ENCODE measurements at places on chromosomes 3 and 15.

GRCh38 chr15:88631464-88632028 is 7.3 kb upstream of the ISG20 start:
- no peak for DNase-seq

- DNase-seq, result no peak
Observed at GRCh38 chr3:171548917-171549316, 88.7 kb upstream of the TNIK start.

DNA sequence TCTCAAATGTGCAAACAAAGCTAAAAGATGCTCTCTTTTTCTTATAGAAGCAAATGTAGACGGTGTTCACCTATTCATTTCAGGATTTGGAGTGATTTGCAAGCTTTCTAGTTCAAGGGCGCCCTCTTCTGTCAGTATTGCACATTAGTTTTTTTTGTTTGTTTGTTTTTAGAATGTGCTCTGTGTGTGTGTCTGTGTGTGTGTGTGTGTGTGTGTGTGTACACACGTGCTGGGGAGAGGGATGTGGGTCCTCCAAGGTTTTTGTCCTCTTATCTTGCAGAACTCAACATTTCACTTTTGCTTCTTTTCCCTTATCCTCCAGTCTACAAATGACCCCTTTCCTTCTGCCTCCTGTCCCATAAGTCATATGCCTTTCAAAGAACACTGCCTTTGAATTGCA is 23.5 kb downstream of the DNAH1 start:
- no peak for DNase-seq

DNA sequence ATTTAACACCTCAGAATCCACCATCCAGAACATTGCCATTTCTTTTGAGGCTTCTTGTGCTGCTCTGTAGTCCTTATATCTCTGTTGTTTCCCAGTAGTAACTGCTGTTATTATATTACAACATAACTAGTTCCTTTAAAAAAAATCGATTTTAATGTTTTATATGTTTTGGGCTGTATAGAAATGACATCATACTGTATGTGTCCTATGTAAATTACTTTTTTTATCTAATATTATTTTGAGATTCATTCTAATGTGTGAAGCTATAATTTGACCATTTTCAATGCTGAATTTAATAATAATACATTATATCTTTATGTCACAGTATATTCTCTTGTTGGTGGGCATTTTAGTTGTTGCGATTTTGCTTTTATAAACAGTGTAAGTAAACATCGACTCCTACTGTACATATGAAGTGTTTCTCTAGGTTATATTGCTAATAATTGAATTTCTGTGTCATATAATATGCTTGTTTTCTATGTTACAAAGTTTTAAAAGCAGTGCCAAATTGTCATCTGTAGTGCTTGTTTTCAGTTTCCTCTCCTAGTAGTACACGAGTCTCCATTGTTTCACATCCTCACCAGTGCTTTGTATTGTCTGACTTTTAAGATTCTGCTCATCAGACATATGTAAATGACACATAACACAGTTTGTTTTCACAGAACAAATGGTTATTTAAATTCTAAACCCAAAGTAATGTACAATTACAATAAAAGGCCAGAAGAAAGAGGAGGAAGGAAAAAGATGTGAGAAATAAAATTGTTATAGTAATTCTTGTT is 172.0 kb upstream of the LRRFIP2 start:
- DNase-seq, result no peak

DNA sequence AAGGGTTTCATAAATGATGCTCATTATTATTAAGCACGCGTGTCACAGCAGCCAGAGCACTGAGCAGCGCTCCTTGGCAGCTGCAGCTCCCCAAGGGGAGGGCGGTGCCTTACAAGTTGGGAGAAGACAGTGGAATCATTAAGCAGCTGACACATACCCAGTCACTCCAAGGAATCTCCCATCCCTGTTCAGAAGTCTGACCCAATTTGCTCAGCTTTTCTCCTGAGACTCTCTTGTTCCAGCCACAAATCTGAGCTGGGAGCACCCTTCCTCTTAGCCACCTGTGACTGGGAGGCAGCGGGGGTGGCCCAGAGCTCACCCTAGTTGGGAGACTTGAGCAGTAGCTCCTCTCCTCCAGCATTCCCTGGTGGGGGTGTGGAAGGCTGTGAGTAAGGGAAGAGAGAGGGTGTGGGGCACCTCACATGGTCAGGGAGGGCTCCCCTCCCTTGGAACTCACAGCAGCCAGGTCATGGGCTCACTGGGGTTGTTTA is 64.3 kb downstream of the DUT start:
- peak; percentile 45 for DNase-seq

- no peak for DNase-seq
Observed at GRCh38 chr3:39344746-39345344, 15.3 kb downstream of the CCR8 start.

GRCh38 chr3:194206320-194206719 is 70.4 kb downstream of the HES1 start:
- DNase-seq, result no peak

- no peak for DNase-seq
Observed at GRCh38 chr3:73624017-73624820, 522 bp downstream of the PDZRN3 start.
